ENCODE measurements at places on chromosomes 2 and 18.

DNA sequence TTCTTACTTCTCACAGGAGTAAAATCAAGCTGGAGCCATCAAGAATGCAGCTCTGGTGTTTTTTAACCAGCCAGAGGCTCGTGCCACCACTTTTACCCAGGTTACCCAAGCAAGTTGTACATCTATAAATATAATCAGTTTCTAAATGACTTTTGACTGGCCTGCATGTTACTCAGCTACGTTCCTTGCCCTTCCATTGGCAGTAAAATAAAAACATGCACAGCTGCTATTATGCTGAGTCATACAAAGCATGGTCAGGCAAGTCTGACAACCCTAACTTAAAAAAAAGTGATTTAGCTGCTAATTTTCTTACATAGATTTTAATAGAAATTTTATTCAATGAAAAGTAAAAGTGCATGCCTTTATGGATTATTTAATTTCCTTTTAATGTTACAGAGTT lies 111.7 kb upstream of the CSRNP3 start:
- no peak for DNase-seq

- no peak for DNase-seq
Measured at GRCh38 chr2:68274022-68274421, 21.7 kb upstream of the PPP3R1 start.

- DNase-seq, result no peak
Measured at GRCh38 chr2:235383272-235383843, 110.5 kb upstream of the AGAP1 start.

- no peak for DNase-seq
Measured at GRCh38 chr2:29567906-29568520, 353.4 kb downstream of the ALK start.

DNA sequence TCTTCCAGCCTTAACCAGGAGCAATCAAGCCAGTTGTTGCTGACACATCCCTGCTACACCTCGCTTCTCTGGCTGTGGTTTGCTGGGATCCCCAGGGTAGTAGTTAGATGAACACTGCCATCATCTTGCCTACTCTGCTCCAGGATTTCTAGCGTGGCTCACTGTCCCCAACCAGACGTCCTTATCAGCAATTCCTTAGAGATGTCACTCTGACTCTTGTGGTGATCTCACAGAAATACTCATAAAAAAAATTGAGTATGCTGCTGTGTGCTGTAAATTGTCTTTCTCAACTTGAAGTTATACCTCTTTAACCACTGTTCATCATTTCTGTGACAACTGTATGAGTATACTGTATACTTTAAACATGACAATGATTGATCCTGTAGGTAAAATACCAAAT lies 63.2 kb downstream of the PLCL1 start:
- DNase-seq, result no peak

- no peak for DNase-seq
Measured at GRCh38 chr2:46461709-46462171, 17.6 kb upstream of the TMEM247 start.

- no peak for DNase-seq
Measured at GRCh38 chr2:23791030-23791429, 135.9 kb downstream of the ATAD2B start.

GRCh38 chr2:233060980-233061590 lies 943 bp downstream of the INPP5D start:
- no peak for DNase-seq

- no peak for DNase-seq
Measured at GRCh38 chr18:6405237-6406074, 9.3 kb downstream of the L3MBTL4 start.

GRCh38 chr2:24558781-24559472 lies 67.9 kb downstream of the NCOA1 start:
- DNase-seq, result no peak

DNA sequence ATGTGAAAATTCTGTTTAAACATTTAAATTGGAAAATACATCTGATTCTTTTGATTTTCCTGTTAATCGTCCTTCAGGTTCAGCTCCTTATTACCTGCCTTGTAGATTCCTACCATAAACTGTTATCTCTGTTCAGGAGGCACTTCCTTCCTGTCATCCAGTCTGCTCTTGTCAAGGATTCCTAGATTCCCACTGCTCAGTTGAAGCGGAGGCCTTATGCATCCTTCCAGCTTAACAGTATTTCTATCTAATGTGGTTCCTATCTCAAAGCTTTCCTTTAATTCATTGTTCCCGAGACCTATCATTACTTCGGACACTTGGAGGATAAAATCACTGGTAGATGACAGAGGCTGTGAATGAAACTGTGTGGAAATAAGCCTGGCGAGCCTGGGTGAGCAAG lies 12.0 kb downstream of the SPAG16 start:
- no peak for DNase-seq

- no peak for DNase-seq
Measured at GRCh38 chr18:55442561-55442960, 145.4 kb downstream of the TCF4 start.

- no peak for DNase-seq
Measured at GRCh38 chr18:52824126-52824525, 484.1 kb downstream of the DCC start.

DNA sequence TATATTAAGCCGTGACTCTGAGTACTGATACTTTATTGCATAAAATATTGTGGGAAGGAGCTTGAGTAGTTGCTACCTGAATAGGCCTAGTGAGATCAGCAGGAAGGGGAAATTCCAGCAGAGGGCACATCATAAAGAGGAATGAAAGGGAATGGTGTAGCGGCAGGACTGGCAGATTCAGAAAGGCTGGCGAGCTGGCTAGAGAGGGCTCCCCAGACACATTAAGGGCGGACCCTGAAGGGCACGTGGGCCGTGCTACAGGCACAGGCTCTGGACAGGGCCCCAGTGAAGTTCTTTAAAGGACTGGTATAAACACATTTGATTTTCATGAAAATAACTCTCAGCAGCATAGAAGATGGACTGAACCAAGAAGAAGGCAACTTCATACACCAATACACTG lies 43.0 kb downstream of the PTPN2 start:
- DNase-seq, result no peak

GRCh38 chr2:60678551-60678950 lies 77.5 kb upstream of the PAPOLG start:
- no peak for DNase-seq

DNA sequence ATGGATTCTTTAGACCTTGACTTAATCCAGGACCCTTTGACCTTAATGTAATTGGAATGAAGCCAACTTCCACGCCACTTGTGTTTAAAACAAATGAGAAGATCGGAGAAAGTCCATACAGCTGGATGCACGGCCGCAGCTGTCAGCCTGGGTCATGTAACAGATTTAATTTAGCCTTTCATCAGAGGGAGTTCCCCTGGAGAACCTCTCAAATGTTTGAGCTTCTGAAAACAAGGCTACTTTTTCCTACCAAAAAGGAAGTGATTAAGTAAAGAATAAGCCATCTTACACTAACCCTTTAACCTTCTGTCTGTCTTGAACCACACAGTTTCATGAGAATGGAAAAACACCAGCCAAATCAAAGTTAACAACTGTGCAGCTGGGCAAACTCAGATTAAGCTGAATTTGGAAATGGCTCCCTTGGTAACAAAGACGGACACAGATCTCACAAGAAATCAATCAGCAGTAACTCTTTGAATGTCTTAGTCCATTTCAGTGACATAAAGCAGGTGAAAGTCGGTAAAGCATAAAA lies 103.6 kb downstream of the DOCK10 start:
- no peak for DNase-seq

DNA sequence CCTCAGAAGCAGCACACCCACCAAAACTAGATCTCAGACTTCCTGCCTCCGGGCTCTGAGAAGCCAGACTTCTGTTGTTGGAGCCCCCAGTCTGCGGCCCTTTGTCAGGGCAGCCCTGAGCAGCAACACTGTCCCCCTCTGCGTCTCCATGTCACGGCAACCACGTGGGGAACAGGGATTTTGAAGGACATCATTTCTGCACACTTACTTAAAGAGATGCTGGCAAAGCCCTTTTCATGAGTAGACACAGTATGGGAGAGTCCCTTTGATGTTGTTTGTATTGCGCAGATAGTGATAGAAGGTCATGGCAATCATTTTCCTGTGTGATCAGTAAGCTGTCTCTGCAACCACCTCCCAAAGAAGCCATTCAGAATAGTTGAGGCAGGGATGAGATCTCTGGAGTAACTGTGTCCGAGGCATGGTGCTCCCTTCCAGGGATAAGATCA lies 69.1 kb upstream of the ID2 start:
- DNase-seq, result no peak

DNA sequence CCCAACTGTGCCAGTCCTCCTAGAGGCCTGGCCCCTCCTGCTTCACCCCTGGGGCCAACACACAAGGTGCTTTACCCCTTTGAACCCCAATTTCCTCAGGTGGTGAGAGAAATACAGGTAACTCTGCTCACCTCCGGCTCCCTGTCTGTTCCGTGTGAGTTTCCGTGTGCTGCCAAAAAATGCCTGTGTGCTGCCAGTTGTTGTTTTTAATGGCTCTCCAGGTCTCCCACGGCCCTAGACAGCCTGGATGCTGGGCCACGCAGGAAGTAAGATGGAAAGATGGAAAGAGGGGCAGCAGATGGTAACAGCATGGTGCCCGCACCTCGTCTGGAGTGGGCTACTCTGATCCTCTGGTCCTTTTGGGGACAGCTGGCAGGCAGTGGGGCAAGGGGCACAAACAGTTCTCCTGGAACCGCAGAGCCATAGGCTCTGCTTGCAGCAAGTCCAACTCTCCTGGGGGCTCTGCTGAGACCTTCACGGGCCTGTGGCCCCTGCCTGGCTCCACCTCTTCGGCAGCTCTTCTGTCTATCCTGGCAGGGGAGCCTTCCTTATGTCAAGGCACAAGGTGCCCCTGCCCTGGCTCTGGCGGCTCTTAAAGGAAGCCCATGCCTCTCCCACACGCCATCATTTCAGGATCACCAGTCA lies 4.3 kb upstream of the ARHGEF4 start:
- DNase-seq, result no peak

DNA sequence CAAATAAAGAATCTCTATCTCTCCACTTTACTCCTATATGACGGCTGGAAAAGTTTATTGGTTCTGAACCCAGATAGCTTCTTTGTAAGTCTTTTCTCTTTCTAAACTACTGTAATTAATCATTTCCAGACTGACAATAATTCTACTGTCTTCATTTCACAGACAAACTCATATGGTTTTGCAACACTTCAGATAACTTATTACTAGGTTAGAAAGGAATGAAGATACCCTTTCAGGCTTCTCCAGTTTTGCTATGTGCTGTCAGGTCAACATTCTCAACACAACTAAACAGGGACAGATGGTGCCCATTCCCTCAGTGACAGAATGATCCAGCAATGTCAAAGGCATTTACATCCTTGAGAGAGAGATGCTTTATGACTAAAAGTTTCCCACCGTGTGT lies 198.5 kb upstream of the ITGA4 start:
- DNase-seq, result no peak

GRCh38 chr18:49135877-49136276 lies 185.1 kb upstream of the SMAD7 start:
- DNase-seq, result no peak

- no peak for DNase-seq
Measured at GRCh38 chr18:12410081-12410481, 2.4 kb downstream of the PRELID3A start.

GRCh38 chr18:72171596-72171995 lies 372.5 kb downstream of the CBLN2 start:
- DNase-seq, result no peak

GRCh38 chr2:232398293-232399034 lies 8.2 kb upstream of the ALPG start:
- DNase-seq, result no peak

GRCh38 chr2:38432820-38433606 lies 55.9 kb upstream of the ATL2 start:
- no peak for DNase-seq

- DNase-seq, result no peak
Measured at GRCh38 chr18:60411715-60412114, 39.1 kb upstream of the MC4R start.

DNA sequence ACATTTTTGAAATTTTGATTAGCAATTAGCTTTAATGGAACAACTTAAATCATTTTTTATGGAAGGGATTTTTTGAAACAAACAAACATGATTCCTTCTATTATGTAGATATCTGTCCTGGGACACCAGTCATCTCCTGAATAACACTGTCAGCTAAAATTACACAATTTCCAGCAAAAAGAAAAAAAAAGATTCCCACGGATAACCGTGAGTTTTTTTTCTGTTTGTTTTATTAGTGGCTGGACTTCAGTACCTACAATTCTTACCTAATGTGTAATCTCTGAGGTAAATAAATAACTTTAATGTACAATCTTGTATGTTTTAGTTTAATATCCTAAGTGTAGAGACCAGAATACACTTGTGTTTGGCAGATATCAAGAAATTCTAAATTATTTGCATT lies 126.6 kb upstream of the KYNU start:
- DNase-seq, result no peak

DNA sequence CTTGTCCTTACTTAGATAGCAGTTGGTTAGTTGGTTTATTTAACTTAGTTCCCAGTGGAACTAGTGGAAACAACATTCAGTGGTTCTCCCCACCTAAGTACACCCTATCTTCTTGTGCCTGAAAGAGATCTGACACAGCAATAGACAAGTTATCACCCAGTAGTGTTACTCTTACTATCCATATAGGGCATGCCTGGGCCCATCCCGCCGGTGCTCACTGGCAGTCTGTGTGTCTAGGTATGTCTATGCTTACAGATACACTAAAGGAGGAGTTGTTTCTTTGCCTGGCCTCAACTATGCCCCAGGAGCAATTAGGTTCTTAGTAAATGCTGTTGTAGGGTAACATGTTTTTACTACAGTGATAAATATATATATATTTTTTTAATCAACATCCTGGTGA lies 12.0 kb upstream of the NRP2 start:
- no peak for DNase-seq

DNA sequence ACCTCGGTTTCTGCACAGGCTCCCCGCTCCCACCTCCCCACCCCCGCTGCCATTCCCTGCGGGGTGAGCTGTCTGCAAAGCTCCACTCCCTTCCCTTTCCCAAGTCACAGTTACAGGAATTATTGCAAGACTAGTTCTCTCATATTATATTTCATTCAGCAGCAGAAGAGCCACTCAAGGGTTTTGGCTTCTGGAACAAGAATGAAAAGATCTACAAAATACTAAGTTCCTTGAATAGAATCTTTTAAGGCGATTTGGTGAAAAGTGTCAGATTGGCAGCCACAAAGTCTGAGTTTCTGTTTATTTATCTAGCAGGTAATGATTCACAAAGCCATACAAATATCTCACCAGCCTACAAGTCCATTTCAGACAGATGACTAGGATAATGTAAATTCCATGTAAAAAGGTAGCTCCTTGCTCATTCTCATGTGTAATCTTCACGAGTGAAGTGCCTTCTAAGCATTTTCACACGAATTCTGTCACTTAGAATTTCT lies 221.9 kb upstream of the RBBP8 start:
- DNase-seq, result no peak

- DNase-seq, result no peak
Measured at GRCh38 chr2:240731178-240731545, 39.5 kb downstream of the AQP12A start.

- DNase-seq, result no peak
Measured at GRCh38 chr18:31863103-31863502, 79.8 kb downstream of the TRAPPC8 start.

DNA sequence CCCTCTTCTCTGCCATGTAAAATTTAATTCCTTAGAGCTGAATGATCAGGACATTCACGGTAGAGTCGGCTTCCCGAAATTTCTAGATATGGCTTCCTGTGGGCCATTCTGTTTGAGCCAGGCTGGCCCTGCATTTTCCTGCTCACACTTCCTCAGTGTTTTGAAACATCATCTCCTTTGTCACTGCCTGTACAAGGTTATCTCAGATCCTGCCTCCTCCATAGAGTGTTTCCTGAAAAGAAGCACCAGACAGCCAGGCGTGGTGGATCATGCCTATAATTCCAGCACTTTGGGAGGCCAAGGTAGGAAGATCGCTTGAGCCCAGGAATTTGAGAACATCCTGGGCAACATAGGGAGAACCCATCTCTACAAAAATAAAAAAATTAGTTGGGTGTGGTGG lies 43.6 kb downstream of the GRHL1 start:
- DNase-seq, result no peak
